ENCODE measurements at places on chromosomes 1 and 21.

DNA sequence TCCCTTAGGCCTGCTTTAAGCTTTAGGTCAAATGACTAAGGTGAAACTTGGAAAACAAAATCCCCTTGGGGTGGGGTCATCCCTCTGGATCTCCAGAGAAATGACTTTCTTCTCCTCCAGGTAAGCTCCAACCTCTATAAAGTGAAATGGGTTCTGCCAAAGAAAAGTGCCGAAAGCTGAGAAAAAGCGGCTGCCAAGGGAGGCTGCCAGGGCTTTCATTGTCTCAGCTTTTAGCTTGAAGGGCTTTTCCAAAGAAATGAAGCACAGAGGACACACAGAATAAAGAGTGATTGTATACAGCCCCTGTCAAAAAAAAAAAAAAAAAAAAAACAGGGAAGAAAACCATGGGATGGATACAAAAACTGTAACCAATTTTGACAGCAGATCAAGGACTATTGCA is 126.9 kb downstream of the TGFBR3 start:
- no peak for DNase-seq

GRCh38 chr1:193392686-193393085 is 206.3 kb upstream of the B3GALT2 start:
- no peak for DNase-seq

GRCh38 chr1:1318131-1318652 is 6.3 kb downstream of the INTS11 start:
- peak; percentile 93 for DNase-seq

DNA sequence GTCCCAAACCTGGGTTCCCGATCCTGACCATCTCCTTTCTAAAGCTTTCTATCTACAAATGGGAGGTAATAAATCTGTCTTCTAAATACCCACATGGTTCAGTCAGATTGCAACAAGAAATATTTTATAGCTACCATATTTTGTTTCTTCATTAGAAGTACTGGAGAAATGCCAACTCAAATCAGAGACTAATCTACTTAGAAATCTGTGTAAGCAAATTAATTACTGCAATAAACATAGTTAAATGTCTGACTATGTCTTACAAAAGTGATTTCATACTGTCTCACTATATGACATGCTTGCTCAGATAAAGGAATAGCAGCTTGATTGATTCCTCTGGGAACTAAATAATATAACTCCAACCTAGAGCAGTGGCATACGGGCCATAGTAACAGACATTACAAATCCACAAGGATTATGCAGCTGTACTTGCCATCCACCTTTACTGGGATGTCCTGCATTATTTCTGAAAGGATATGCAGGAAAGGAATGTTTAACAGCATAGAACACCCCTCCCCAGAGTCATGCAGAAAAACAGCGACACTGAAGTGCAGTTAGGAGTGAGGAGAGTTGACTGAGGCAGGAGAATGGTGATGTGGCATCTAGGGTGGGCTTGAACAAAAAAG is 80.3 kb downstream of the PCNX2 start:
- DNase-seq = no peak

- no peak for DNase-seq
Measured at GRCh38 chr1:234694661-234695060, 84.7 kb upstream of the IRF2BP2 start.

DNA sequence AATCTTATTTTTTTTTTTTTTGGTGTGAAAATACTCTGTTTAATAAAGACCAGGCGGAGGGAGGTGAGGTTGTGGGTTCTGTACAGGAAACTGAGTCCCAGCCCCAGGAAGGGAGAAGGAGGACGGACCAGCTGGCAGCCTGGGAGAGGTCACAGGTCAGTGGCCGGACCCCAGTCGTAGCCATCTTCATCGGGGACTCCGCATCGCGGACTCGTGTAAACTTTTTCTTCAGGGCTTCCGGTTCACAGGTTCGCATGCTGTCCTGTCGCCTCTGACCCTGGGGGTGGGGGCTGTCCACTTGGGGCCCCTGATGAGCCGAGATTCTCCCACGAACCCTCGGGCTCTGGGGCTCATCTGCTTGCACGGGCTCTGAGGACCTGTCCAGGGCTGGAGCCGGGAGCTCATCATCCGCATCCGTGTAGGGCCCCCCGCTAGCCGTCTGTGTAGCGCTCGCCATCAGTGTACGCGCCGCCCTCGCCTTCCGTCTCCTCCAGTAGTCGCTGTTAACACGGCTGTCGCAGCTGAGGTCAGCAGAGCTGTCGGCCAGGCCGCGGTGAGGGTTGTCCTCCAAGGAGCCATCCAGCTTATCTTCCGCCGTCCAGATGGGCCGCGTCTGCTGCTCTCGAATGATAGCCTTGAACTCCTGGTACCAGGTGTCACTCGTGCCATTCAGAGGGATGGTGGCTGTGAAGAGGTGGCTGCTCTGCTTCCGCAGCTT is 975.7 kb upstream of the PRMT6 start:
- no peak for DNase-seq

GRCh38 chr21:33852485-33852884 is 63.1 kb downstream of the ATP5PO start:
- no peak for DNase-seq

All from adipocyte (in vitro differentiated cells).